HAP-1 (cell line): ENCODE measurements at places on chromosomes 7 and 10.

- DNase-seq, result no peak
These were observed 1346.3 kb downstream of the REEP3 start for GRCh38 chr10:64867501-64867962.

- DNase-seq, result peak; percentile 40
These were observed 12.0 kb downstream of the SGCE start for GRCh38 chr7:94643771-94644545.

GRCh38 chr7:101488826-101489572 lies 126.3 kb downstream of the COL26A1 start:
- peak; percentile 70 for DNase-seq

DNA sequence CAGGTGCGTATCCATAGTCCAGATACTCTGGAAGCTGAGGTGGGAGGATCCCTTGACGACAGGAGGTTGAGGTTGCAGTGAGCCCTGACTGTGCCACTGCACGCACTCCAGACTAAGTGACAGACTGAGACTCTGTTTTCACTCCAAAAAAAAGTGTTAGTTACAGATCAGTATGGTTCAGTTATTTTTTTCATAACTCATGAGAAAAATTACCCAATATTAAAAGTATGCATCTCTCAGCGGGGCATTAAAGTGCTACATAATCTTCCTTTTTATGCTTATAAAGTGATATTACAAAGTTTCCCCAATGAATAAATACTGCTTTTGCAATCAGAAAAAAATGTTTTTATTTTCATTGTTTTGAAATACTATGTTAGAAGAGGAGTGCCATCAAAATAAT lies 147.9 kb downstream of the ZNF438 start:
- DNase-seq, result no peak

DNA sequence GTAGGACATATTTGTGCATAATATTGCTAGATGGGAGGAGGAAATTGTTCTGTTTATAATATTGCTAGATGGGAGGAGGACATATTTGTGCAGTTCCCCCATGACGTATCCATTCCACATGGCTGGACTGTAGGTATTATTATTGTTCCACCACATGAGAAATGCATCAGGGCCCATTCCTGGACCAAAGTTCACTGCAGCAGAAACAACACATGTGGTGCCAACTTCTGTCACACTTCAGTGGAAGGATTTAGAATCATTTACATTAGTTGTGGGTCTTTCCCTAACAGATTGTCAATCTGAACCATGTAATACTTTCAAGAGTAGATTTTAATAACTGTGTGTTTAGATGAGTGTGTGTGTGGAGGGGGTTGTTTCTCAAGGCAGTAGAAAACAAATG lies 32.7 kb upstream of the MACC1 start:
- DNase-seq, result no peak

GRCh38 chr7:30969604-30969970 lies 5.8 kb downstream of the GHRHR start:
- no peak for DNase-seq

DNA sequence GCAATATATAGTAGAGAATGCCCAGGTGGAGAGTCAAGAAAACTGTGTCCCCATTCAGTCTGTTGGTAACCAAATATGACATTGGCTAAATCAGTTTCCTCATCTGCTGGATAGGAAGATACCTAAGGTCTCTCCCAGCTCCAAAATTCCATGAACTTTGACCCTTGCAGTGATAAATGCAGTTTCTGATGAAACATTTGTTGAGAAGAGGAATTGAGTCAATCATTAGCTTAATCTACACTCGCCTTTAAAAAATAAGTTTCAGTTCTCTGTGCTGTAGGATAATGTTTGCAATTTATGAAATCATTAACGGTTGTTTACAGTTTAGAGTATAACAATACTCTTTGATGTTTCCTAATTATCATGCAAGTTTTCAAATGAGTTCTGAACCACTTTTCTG lies 38.0 kb upstream of the SLC25A13 start:
- DNase-seq, result no peak

DNA sequence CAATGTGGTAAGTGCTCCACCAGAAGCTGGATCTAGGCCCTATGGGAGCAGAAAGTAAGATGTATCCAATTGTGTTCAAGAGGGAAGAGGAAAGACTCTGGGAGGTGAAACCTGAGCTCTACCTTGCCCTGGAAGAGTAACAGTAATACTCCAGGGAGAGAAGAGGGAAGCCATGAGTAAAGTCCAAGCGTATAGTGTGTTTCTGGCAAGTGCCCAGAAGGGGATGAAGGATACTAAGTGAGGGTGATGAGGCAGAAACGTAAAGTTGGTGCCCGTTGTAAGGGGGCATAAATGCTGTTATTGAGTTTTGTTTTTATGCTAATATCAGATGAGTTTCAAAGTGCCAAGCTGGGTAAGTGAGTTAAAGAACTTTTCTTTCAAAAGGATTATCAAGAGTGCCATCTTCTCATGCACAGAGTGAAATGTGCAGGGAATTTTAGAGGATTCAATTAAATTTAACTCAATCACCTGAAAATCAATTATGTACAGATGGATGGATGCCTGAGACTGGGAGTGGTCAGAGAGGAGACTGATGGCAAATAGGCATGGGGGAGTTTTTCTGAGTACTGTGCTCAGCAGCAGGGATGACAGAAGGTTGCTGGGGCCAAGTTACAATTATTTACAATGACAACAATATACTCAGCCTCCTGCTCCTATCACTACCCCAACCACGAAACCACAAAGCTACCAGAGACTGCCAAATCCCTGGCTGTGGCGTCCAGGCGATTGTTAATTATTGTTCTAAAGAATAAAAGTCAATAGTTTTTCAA lies 123.3 kb upstream of the LAMB4 start:
- DNase-seq, result no peak

DNA sequence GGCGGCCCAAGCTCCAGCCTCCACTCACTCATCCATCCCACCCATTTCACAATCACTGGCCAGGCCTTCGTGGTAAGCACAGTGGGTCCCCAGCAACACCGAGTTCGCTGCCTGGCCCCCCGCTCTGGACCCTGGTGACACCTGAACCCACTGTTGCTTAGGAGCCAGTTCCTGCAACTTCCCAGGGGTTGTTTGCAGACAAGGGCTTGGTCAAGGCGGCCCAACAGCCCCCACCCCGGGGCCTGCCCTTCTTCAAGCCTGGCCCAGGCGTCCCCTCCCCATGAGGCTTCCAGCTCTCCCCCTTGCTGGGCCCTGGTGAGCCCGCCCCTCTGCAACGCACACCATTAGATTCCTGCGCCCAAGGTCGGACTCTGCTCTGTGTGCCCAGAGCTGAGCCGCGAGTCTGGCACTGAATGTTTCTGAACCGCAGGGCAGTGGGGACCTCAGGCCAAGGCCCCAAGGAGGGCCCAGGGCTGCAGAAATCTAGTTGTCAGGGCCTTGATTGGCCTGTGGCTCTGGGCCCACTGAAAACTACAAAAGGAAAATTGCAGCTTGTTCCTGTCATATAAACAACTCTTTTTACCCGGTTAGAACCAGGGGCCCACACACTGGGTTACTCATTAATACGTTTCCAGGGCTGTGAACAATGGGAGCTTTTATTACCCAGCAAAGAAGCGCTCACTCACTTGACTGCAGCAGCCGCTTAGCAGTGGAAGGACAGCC lies 2.1 kb upstream of the COX19 start:
- DNase-seq, result peak; percentile 77

DNA sequence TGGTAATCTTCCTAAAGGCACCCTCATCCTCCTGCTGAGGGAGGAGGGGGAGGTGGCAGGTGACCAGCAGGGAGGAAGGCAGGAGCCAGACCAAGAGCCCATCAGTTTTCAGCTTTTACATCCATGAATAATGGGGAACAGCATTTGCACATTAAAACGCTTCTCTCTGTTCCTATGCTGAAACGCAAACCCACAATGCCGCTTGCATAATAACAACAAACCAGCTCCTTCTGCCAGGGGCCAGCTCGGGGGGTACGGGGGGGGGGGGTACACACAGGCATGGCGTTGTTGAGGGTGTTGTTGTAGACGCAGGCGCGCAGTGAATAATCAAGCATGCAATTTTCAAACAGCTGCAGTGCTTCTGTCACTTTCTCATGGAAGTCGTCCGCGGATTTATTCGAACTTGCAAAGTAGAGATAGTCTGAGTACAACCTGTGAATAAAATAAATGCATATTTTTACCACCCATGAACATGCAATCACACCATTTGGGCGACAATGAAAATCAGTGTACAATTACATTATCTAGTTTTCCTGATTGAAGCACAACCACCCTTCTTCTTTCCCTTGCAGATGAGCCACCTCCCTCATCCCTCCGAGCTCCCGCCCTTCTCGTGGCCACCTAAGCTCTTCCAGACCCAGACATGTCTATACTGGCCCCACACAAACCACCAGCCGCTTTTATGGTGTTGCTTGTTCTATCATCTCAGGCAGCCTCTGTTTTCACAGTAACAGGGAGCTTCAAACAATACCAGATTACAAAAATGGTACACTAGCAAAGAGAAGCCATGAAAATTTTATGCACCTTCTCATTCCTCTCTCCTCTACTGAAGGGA lies 72.2 kb downstream of the CHST15 start:
- no peak for DNase-seq

- no peak for DNase-seq
These were observed 192.8 kb upstream of the AHR start for GRCh38 chr7:17105701-17106100.

DNA sequence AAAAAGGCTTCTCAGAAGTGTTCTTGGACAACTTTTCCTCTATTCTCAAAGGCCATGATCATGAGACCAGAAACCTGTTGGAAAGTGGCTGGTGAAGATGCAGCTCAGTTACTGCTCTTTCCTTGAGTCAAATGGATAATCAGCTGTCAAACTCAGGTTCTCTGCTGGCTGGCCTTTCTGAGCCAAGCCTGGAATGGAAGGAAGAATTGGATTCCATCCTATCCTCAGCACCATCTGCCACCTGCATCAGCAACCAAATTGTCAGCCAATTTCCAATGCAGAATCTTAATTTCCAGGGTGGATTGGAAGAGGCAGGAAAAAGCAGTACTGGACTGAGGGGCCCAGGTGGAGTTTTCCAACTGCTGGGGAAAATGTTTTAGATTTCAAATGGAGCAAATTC lies 631.7 kb downstream of the KCNMA1 start:
- DNase-seq, result no peak

DNA sequence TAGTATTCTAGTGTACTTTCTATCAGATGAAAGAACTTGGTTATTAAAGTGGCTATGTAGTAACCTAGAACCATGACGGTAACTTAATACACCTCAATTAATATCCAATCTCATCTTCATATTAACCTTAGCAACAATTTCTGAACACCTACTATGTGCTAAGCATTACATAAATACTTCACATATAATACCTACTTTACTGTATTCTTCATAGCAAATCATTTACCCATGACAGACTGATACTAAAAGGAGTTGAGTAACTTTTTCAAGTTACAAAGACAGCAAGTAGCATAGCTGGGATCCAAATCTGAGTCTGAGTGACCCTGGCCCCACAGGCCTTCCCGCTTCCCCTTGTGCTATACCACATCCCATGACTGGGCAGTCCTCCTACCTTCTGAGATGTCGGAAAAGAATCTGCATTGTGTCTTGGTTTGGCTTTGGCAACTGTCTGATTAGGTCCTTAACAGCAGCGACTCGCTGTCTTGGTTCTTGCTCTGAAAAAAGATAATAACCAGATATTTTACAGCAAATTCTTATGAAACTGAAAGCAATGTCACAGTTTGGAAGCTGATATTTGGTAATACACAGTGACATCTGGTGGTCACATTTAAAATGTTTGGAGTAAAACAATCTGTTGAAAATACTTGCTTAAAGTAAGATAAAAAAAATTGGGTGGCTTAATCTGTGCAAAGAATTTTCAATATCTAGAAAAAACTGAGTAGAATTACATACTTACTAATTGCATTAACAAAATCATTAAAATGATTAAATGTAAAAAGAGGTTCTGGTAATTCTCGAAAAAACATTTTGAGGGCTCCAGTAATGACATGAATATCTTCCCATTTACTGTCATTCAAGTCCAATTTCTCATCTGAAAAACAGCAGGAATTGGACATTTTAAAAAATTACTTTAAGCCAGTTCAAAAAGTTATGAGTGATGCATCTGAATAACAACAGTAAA lies 120.1 kb downstream of the ARHGAP12 start:
- no peak for DNase-seq

DNA sequence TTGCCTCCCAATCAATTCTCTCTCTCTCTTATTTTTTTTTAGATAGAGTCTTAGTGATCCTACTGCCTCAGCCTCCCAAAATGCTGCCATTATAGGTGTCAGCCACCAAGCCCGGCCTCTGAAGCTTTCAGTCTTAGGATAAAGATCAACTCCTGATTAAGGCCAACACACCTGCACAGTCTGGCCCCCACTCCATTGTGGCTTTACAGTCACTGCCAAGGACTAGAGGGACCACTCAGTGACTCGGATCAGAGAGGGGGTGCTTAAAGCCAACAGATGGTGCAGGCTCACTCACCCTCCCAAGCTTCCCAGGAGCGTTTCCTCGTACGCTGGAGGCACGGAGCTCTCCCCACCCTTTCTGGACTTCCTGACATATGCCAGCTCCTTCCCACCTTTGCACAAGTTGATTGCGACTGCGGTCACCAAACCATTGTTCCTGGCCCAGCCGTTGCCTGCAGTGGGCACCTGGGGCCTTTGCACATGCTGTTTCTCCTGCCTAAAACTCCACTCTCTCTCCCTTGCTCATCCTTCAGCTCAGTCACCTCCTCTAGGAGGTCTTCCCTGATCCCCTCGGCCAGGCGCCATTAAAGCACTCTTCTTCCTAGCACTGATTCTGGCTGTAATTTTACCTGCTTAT lies 1.7 kb upstream of the CDH23 start:
- DNase-seq, result no peak

- no peak for DNase-seq
These were observed 153.4 kb upstream of the LANCL2 start for GRCh38 chr7:55211726-55212125.

DNA sequence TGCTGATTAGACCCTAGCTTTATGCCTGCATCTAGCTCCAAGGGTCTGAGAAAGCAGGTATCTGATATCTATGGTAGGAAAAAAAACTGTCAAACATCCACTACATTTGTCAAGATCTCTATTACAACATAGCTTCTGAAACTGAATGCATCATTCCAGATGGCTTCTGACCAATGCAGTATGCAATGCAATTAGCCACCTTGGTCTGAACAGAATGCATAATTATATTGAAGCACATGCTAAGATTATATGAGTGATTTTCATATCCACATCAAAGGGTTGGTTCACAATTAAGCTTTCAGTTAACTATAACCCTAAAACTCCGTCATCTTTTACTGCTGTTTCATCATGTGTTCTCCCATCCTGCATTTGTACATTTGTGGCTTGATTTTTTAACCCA lies 271.4 kb downstream of the POLR1F start:
- DNase-seq, result no peak
